ENCODE measurements at places on chromosomes 3 and 15.
A peak's percentile ranks its signal among the peaks of the same experiment; 100 is the strongest.

DNA sequence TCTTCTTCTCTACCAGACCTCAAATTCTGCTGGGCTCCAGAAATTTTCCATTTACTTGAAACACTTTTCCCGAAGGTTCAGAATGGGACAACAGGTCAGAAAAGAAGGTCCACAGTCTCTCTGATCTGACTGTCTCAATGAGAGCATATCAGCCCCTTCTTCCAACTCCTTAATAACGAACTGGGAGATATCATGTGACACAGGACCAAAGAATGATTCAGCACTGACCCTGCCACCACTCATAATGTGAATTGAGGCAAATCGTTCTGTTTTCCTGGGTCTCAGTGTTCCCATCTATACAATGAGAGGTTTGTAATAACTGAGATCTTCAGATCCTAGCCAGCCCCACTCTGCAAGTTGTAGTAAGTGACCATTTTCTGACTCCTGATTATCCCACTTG is 500.5 kb downstream of the NTRK3 start:
- no peak for DNase-seq

DNA sequence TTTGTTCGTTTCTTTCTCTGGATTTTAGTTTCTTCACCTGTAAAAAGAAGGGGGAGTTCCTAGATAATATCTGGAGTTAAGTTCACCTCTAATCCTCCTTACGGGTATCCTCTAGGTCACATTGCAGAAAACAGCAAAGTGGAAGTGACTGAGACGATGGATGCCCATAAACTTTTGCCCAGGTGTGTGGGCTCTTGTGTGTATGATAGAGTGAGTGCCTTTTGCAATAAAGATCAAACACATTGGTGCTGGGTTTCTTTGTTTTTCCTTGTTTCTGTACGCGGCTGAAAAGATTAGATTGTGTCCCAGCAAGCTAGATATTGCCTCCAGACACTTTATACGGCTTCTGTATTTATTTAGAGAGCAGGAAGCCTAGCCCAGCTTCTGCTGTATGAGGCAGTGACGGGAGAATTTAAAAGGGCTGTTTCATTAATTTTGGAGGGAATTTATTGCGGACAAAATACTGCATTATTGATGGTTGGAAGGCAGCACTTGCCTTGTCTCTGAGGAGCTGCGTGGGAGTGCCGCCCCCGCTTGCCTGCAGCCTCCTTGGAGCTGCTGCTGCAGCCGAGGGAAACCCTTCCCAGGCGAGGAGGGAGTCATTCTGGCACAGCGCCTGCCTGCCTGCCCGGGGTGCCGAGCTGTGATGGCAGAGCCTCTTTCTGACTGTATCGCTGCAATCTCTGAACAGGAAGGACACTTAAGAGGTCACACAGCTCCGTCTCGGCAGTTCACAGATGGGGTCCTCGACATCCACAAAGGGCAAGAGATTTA is 38.5 kb downstream of the PYDC2 start:
- DNase-seq = no peak

GRCh38 chr3:195238586-195239118 is 32.3 kb downstream of the XXYLT1 start:
- DNase-seq = no peak

DNA sequence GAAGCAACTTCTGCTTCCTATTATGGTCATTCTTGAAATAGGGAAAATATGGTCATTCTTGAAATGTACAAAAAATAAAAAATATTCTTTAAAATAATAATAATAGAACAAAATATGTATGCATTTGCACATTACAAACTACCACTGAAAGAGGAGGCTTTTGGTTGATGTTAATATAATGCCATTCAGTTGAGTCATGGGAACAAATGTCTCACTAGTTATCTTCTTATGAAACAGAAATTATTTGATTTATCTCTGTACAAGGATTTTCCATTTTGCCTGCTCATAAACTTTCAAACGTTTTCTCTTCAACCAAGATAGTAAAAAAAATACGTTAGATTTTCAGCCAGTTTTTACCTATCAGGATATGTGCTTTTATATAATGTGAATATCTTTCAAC is 1662.7 kb downstream of the OTOL1 start:
- no peak for DNase-seq

- peak; percentile 66 for DNase-seq
These were observed at the start of gene DIS3L for GRCh38 chr15:66293419-66294156. TSS of gene DIS3L (plus strand) at chr15:66293568. CDS start at chr15:66293597, 29 bp downstream.

GRCh38 chr3:171850320-171850959 is 7.3 kb downstream of the TMEM212 start:
- DNase-seq = no peak

DNA sequence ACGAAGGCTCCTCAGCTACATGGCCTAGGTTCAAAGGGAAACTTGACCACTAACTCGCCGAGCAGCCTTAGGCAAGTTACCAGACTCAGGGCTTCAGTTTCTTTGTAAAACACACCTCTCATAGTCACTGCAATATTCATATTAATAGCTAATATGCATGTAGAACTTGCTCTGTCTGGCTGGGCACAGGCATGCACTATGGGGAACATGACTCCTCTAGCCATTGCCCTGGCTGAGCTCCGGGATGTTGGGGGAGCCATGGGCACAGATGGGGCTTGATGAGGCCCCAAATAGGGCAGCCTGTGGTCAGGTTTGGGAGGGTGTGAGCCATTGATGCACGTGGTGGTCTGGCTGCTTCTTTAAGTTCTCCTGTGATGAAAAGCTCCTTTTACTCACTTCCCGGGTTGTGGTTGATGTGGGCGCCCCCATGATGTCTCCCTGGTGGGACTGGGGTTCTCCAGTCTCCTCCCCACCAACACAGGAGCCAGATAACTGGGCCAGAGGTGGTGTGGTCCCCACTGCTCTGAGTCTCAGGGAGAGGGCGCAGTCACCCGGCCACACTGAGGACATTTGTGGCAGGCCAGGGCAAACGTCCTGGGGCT is 29.4 kb upstream of the DUSP7 start:
- no peak for DNase-seq

- DNase-seq = no peak
These were observed 885 bp downstream of the EFCC1 start for GRCh38 chr3:129001806-129002572.

- no peak for DNase-seq
These were observed 855.4 kb upstream of the NR2F2 start for GRCh38 chr15:95475067-95475466.

DNA sequence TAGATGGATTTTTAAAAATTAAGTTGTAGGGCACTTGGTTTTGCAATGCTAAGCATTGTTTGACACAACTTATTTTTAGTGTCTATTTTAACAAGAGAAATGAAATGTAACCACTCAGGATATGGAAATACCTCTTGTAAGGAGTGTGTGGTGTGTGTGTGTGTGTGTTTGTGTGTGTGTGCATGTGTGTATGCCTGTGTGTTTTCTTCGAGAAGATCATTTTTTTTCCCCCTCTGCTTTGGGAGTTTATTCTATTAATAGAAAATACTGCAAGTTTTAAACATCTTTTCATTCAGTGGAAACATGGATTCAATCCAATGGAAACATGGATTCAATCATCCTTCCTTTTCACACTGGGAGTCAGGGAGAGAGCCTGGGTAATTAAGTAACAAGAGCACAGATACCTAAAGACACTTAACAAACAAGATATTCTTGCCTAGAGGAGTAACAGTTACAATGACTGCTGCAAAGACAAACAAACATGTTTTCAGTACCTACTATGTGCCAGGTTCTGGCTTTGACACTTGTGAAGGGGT is 567.2 kb upstream of the TBL1XR1 start:
- no peak for DNase-seq

DNA sequence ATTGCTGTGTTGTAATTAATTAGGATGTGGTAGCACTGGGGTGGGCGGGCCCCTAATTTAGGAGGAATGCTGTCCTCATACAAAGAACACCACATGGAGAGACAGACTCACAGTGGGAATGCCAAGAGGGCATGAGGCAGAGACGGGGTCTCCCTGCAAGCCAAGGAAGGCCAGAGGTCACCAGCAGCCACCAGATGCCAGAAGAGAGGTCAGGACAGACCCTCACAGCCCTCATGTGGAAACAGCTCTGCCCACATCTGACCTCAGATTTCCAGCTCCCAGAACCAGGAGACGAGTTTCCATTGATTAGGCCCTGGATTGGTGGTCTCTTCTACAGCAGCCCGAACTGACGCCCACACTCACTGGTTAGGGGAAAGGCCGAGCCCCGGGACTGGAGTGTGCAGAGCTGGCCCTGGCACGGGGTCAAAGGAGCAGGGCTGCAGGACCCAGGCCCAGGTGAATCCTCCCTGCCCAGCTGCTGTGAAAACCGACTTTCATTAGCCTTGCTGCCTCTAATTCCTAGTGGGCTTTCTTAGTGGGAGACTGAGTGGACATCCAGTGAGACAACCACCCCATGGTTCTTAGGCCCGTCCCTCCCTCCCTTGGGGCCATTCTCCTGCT is 43.0 kb upstream of the SLC41A3 start:
- no peak for DNase-seq

- no peak for DNase-seq
These were observed 38.6 kb downstream of the SUCNR1 start for GRCh38 chr3:151912028-151912427.

GRCh38 chr3:161274691-161275298 is 53.7 kb downstream of the NMD3 start:
- DNase-seq = peak; percentile 62

GRCh38 chr3:142337994-142338393 is 109.8 kb downstream of the XRN1 start:
- DNase-seq = no peak

GRCh38 chr3:9196020-9196419 is 53.4 kb downstream of the SRGAP3 start:
- DNase-seq = no peak

DNA sequence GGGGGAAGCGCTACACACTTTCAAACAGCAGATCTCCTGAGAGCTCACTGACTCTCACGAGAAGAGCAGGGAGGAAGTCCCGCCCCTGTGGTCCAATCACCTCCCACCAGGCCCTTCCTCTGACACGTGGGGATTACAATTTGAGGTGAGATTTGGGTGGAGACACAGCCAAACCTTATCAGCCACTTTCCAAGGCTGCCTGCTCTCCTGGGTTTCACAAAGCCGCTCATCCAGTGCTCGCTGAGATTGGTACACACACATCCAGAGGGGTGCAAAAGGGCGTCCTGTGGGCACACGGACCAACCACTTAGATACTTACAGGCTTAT is 23.1 kb downstream of the XXYLT1 start:
- DNase-seq = no peak

DNA sequence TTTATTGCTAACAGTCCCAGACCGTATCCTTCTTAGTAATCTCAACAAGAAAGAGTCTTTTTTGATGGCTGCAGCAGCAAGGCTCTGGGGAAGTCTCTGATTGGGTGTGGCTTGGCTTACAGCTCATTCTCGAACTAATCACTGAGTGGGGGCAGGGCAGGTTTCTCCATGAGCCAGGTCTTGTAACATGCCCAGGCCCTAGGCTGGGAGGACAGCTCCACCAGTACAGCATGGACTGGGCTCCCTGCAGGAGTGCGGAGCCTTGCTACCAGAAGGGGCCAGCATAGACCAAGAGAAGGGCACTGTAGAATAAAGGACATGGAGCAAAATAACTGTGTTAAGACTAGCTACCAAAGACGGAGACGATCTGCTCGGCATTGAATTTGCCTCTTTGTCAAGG is 7.2 kb downstream of the CD276 start:
- no peak for DNase-seq

GRCh38 chr15:25847051-25847450 is 16.1 kb downstream of the ATP10A start:
- DNase-seq = no peak

DNA sequence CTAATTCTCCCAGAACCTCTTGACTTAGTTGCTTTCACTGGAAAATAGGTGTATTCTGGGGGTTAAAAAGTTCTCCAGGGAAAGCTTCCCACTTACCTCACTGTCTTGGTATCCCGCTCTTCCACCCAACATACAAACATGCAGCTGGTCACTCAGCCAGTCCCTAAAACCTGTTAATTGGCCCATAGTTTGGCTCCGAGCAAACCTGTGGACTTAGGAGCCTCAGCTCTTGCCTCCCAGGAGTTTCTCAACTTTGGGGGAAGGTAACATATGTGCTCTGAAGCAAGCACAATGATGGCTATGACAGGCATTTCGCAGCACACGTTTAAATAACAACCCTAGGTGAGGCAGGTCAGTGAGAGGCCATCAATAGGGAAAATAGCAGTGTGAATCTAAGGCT is 25.8 kb upstream of the LRRFIP2 start:
- DNase-seq = no peak

DNA sequence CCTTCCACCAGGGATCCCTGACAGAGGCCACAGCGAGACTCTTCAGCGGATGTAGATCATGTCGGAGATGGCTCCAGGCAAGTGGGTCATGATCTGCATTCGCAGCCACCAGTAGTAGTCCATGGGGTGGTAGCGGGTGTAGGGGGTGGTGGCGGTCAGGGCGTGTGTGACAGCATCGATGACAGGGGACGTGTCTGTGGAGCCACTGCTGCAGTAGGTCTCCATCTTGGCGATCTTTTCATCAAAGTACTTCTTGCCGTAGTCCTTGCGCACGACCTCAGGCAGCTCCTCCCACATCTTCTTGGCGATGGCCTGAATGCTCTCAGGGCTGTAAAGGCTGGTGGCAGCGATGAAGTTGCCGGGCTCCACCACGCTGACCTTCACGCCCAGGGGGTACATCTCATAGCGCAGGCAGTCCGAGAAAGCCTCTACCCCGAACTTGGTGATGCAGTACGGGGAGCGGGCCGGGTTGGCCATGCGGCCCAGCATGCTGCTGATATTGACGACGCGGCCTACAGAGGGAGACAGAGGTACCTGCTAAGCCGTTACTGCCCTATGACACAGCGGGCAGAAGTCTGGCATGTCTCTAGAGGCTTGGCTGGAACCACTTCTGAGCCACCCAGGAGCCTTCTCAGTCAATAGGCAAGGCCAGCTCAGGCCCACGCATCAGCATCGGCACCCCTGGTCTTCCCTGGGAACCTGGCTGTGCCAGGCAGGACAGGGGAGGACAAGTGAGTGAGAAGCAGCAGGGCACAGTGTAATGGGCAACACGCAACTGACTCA is 43.7 kb downstream of the BDH1 start:
- DNase-seq = no peak

DNA sequence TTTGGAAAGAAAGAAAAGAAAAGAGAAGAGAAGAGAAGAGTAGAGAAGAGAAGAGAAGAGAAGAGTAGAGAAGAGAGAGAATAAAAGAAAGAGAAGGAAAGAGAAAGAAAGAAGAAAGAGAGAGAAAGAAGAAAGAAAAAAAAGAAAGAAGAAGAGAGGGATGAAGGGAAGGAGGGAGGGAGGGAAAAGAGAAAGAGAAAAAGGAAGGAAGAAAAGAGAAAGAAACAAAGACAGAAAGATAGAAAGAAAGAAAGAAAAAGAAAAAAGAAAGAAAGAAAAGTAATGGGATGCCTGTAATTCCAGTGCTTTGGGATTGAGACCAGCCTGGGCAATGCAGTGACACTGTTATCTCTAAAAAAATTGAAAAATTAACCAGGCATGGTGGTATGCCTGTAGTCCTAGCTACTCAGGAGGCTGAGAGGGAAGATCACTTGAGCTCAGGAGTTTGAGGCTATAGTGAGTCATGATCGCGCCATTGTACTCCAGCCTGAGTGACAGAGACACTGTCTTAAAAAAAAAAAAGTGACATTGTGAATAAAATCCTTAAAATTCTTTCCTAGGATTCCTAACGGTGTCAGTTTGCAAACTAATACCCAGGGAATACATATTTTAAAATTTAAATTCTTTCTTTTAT is 1.7 kb downstream of the RASL12 start:
- DNase-seq = no peak

- DNase-seq = no peak
These were observed 8.3 kb upstream of the SNX22 start for GRCh38 chr15:64143276-64143675.

- DNase-seq = peak; percentile 32
These were observed 26.4 kb upstream of the ZBED2 start for GRCh38 chr3:111621535-111621934.

- DNase-seq = no peak
These were observed 187.9 kb downstream of the NFKBIZ start for GRCh38 chr3:102037209-102037608.

Measured in CD4-positive, alpha-beta T cell treated with Interleukin-10 for 1 hour (primary cell).